Stimulated activated CD4-positive, alpha-beta T cell treated with anti-CD3 and anti-CD28 coated beads, Interleukin-1b, Interleukin-23, amount 100 ng/mL, for 1 hour (primary cell): ENCODE measurements at places on chromosomes 2 and 18.

GRCh38 chr2:55519938-55520885 lies 694 bp downstream of the CFAP36 start:
- no peak for DNase-seq

DNA sequence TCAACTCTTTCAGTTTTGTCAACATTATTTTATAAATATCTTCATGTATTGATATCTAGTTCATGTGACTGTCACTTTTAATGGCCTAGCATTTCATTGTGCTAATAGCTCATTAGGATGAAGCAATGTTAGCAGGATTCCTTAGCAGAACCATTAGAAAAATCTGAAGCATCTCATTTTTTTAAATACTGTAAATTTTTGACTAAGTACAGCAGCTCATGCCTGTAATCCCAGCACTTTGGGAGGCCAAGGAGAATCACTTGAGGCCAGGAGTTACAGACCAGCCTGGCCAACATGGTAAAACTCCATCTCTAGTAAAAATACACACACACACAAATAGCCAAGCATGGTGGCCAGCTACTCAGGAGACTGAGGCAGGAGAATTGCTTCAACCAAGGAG lies 15.6 kb upstream of the ANTXR1 start:
- no peak for DNase-seq

DNA sequence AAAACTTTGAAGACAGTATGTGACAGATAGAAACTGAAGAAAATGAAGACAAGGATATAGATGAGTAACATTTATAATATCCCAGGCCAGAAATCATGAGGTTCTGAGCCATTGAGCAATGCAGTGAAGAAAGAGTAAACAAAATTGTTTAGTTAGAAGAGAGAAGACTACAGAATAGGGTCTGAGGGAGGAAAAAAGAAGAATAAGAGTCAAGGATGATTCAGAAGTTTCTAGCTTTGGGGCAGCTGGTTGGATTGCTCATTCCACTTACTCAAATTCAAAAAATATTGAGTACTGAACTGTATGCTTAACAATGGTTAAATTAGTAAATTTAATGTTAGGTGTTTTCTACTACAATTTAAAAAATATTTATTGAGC lies 155.0 kb upstream of the OTX1 start:
- DNase-seq, result no peak

DNA sequence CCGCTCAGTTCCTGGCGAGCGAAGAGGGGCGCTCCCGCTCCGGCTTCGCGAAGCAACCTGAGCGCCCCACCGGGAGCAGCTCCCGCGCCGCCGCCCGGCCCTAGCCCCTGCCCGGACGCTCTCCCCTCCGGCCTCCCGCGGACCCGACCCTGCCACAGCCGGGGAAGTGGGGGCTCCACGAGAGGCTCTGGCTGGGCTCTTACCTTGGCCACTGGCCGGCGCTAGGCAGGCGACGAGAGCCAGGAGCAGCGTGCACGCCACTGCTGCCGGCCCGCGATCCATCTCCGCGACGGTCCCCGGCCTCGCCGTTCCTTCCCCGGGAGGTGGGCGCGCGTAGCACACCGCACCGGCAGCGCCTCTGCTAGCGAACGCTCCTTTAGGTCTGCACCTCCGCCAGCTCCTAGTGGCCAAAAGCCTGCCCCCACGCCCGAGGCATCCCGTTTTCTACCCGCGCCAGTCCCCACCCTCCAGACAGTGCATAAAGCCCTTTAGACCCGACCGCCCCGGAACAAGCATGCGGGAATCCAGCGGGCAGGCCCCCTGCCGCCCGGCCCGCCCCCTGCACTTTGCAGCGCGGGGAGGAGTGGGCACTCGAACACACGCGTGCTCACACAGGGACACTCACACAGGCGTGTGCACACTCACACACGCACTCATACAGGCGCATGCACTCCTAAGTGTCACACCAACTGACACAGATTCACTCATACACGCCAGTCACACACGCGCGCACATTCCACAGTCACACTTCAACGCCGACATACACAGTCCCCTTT lies at the start of gene LRP2:
TSS of gene LRP2 (minus strand) at position 417 of the 776 bp plus-strand sequence. CDS start at position 282, 135 bp downstream.
- no peak for DNase-seq

DNA sequence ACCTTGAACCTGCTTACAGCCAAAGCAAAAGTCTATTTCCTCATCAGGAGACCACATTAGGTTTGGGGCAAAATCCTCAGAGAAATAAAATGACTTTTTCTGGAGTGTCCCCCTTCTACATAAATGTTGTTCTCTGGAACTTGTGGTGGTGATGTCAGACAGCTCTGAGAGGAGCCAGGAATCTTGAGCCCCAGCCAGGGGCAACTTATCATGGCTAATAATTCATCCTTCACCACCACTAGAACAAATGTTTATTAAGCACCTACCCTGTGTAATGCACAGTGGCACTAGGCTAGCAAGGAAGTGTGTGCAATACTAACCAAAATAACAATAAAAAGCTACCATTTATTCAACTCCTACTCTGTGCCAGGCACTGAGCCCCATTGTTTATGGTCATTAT lies 9.0 kb upstream of the BMP10 start:
- no peak for DNase-seq

DNA sequence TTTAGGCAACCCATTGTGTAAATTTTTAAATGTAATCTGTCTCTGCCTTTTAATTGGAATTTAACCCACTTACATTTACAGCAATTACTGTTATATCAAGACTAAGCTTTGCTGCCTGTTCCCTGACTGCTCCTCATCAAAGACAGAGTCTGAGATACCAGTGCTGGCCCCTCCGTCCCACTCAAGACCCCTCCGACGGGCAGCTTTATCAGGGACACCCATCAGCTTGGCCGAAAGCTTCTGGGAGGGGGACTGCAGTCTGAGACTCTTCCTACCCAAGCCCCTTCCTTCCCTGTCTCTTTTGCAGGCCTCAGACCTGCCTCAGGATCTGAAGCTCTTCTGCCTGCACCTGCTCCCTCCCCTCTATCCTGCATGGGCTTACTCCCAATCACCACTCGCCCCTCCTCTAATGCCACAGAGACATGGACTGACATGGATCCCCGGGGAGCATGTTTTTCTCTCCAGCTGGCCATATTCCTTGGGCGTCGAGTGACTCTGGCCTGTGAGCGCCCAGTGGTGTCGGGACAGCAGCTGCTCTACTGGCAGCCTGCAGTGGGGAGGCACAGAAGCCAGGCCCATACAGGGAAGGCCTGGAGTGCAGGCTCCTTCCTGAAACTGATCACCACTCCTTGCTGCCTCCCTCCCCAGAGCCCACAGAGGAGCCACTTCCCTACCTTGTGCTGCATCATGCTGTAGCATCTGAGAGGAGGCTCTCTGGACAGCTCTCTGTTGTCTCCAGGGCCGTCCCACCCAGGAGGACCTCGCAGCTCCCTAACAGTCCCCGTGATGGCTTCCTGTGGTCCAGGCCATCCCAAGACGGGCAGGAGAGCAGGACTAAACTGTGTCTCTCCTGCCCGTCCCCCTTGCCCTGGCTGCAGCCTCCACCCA lies 3.7 kb upstream of the KIF1A start:
- DNase-seq, result no peak

- DNase-seq, result no peak
These were observed 53.8 kb downstream of the ANO7 start for GRCh38 chr2:241242306-241242705.

- no peak for DNase-seq
These were observed 106.8 kb upstream of the ZFP36L2 start for GRCh38 chr2:43333101-43333655.

- DNase-seq, result no peak
These were observed 16.6 kb downstream of the C1D start for GRCh38 chr2:68046224-68046623.

- no peak for DNase-seq
These were observed 15.5 kb upstream of the ARL5A start for GRCh38 chr2:151843691-151844061.

DNA sequence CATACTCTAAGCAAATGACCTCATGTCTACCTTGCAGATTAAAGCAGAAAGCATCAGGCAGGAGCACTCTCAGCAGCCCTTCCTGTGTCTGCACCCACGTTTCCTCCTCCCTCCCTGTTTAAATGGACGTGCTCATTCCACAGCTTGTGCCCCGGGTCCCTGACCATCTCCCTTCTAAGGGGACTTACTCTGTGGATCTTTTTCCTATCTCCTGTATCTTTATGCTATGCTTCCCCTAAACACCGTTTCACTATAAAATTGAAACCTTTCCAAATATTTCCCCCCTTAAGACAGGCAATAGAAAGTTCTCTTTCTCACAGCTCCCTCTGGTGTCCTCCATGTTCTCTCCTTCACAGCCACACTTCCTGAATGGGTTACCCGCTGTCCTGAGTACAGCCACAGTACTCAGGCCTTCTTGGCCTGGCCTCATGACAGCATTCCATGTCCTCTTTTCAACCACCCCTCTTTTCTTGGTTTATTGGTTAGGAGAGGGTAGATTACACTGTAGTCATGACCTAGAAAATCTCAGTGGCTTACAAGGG lies 41.1 kb downstream of the TMEM185B start:
- no peak for DNase-seq

DNA sequence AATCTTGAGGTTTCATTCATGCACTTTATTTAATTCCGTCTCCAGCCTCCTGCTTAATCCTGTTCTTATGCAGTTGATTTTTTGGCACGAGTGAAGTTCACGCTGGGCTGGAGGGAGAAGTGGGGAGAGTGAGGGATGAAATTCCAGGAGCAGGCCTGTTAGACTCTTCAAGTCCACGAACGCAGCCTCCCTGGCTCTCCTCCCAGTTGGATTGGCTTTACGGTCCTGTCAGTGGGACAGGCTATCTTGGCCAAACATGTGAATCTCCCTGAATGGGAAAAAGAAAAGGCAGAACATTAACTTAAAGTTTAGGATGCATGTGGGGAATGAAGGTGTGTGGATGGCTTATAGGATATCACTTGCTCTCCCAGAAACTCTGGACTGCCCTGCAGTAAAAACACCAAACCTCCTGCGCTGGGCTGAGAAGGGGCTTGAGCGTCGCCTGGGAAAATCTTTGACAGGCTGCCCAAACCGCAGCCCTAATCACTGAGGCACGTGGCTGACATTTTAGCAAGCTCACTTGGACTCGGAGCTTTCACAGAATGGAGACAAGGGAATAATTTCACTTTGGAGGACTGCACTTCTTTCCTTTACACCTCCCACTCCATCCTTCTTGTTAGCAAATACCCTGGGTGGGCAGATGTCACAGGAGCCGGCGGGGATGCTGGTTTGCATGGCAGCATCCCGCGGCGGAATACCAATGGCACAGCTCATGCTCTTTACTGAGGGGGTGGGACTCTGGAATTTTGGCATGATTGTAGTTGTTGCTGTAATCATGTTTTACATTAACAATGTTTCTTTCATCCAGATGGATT lies 93.9 kb downstream of the ACKR3 start:
- DNase-seq, result no peak

GRCh38 chr2:31651267-31651666 lies 70.5 kb upstream of the SRD5A2 start:
- DNase-seq, result no peak

GRCh38 chr2:54464341-54464740 lies 8.2 kb downstream of the SPTBN1 start:
- no peak for DNase-seq

GRCh38 chr2:68214381-68214780 lies 38.0 kb downstream of the PPP3R1 start:
- DNase-seq, result no peak

- no peak for DNase-seq
These were observed 702.8 kb upstream of the LINC00305 start for GRCh38 chr18:64851726-64852125.

- DNase-seq, result no peak
These were observed 27.9 kb upstream of the ASNSD1 start for GRCh38 chr2:189633392-189633811.
